ENCODE measurements at places on chromosomes 6 and 20.

- no peak for DNase-seq
These were observed 500.1 kb upstream of the JAG1 start for GRCh38 chr20:11173916-11174315.

DNA sequence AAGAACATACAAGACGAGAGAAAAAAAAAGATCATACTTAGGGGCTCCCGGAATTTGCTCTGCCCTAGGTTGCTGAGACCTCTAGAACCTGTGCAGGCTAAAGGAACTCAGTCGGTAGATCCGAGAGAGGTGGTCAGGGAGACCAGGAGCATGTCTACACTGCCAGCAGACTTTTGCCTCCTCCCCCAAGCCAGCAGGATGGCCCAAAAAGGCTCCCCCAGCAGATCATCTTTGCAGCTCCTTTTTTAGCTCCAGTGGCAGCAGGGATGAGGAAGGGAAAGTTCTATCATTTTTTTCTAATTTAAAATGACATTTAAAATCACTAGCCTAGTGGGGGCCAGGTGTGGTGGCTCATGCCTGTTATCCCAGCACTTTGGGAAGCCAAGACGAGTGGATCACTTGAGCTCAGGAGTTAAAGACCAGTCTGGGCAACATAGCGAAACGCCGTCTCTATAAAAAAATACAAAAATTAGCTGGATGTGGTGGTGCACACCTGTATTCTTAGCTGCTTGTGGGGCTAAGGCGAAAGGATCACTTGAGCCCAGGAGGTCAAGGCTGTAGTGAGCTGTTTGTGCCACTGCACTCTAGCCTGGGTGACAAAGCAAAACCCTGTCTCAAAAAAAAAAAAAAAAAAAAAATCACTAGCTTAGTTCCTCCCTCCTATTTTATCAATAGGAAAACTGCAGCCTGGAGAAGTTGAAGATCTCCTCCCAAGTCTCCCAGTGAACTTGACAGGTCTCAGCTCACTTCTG, 69.3 kb upstream of the MYL9 start:
- DNase-seq = no peak

DNA sequence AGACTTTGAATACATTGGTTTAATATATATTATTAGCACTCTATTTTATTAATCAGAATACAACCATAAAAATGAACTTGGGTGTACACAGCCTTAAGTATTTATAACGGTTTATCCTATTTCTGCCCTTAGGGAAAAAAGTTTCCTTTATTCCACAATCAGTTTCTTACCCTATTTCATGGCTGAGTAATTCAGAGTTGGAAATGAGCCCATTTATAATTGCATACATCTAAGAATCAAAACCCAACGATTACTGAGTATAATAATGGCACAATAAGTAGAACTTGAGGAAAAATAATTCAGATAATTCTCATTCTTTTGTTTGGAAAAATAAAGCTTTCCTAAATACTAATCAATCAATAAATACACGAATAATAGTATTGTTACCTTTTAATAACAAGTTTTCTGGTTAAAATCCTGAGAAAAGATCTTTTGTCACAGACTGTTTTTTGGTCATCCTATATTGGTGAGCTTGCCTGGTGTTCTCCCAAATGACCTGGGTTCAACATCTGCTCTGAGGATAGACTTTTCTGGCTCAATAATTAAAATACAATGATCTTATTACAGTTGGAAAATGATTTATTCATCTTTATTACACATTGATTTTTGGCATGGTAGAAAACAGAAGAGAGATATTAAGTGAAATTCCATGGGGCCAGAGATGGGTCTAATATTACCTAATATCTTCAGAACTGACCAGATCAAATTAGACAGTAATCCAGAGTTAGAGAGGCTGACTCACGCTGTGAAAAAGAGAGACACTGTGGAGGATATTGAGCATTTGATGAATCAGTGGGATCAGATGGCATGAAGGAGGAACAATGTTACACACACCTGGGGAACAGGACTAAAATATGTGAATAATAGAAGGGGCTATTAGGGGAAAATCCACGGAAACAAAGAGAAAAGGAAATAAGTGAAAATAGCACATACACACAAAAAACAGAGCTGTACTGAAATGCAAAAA, 162.1 kb upstream of the TBX18 start:
- no peak for DNase-seq

GRCh38 chr6:137728386-137729349, 138.4 kb upstream of the TNFAIP3 start:
- no peak for DNase-seq

DNA sequence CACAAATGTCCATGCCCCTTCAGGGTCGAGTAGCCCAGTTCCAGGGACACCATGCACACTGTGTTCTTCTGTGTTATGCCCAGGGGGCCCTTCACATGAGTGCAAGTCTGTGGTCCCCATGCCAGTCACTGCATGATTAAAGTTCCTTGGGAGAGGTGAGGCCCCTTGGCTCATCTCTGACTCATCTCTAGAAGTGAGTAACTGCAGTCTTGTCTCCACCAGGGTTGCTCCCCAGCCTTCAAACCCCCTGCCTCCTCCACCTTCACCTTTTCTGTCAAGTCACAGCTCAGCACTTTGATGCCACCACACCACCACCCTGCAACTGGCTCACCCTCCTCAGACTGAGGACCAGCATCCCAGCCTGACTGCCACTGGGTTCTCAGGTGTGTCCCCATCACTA, 161.7 kb downstream of the UNC5CL start:
- DNase-seq = no peak

- DNase-seq = no peak
These were observed 172.6 kb downstream of the BMP2 start for GRCh38 chr20:6940048-6940447.

DNA sequence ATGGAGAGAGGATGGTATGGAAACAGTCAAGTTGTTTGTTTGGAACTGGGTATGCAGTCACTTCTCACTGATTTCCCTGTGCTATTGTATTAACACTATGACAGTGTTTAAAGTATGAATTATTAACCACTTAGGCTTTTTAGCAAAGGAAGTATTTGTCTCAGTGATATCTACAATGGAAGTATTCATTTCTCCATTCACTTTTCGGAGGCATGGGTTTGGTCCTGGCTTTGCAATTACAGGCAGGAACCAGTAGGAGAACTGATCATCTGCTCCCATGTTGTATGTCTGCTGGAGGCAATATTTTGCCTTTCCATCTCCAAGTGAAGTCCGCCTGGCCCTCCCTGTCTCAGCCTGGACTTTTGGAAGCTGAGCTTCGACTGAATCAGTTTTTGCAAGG, 30.6 kb upstream of the EXOC2 start:
- DNase-seq = no peak

DNA sequence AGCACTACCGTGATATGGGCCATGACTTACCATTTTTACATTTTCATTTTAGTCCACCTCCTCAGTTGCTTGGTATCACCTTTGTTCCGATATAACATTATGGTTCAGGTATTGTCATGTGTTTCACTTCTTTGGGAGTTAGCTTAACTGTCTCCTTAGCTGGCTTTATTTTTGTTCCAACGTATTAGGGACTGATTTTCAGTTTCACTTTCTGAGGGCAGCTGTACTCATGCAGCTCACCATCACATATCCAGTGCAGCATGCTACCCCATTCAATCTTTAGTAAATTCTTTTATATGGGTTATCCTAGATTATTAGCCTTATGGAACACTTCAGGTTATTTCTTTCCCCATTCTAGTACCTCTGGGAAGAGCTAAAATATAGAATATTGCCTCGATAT, 362.2 kb upstream of the IRAK1BP1 start:
- no peak for DNase-seq

DNA sequence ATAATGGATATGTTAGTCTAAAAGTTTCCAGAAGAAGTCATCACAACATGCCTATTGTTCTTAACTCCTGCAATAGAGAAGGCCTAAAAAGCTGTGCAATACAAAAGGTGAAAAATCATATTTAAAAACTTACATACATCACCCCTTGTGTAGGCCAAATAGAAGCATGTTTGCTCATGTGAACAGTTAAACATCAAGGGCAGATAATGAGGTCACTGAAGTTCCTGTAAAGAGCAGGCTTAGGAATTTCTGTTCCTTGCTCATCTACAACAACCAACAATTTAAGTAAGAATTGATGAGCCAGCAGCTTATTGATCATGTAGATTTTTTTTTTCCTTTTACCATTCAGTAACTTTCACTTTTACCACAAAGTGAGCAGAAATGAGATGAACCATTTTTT, 7.5 kb upstream of the NUP153 start:
- no peak for DNase-seq

DNA sequence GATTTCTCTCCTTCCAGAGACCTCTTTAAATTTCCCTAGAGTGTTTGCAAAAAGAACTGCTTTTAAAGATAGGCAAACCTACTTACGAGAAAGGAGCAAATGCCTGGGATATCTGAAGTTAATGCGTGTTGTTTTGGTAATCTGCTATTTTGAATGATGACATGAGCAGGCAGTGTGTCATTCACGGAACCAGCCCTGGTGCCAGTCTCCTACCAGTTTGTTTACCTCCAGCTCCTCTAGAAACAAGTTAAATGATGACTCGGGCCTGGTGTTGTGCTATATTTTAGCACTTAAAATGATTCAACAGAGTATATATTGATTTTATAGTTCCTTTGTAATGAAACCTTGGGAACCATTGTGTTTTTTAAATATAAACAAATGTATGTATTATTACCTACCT, 41.1 kb upstream of the MAP3K4 start:
- DNase-seq = no peak

DNA sequence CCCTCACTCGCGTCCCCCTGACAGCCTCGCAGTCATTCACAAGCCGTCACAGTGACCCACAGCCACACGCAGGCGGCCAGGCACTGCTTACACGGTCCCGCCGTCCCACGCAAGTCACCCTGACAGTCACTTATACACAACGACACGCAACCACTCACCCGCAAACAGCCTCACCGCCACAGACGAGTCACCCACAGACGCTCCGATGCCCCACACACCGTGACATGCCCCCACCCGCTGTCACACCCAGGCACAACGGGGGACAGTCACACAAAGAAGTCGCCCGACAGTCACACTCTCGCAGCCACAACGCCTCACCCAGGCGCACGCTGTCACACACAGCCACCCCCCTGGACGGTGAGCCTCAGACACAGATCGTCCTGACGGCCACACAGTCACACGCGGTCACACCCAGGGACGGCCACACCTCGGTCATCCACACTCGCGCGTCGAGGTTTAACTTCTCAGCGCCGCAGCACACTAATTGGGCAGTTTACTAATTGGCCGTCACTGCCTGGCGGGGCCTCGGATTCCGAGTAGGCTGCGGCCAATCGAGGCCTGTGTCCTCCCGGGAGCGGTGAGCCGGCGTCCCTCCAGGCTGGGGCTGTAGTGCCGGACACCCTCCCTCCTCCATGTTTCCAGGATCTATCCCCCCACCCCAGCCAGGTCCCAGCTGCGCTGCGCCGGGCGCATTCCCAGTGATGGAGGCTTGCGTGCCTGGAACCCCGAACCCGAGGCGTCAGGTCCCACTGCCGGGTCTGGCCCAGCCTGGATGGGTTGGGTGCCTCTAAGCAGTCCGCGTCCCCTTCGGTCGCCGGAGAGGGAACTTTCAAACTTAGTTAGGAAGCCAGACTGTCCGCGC, 790 bp downstream of the TOX2 start:
- DNase-seq = no peak

- DNase-seq = no peak
These were observed 54.8 kb upstream of the BMP6 start for GRCh38 chr6:7671076-7671475.

- DNase-seq = no peak
These were observed 46.4 kb downstream of the HEBP2 start for GRCh38 chr6:138450445-138450844.

- no peak for DNase-seq
These were observed 27.8 kb downstream of the HDDC2 start for GRCh38 chr6:125273965-125274364.

DNA sequence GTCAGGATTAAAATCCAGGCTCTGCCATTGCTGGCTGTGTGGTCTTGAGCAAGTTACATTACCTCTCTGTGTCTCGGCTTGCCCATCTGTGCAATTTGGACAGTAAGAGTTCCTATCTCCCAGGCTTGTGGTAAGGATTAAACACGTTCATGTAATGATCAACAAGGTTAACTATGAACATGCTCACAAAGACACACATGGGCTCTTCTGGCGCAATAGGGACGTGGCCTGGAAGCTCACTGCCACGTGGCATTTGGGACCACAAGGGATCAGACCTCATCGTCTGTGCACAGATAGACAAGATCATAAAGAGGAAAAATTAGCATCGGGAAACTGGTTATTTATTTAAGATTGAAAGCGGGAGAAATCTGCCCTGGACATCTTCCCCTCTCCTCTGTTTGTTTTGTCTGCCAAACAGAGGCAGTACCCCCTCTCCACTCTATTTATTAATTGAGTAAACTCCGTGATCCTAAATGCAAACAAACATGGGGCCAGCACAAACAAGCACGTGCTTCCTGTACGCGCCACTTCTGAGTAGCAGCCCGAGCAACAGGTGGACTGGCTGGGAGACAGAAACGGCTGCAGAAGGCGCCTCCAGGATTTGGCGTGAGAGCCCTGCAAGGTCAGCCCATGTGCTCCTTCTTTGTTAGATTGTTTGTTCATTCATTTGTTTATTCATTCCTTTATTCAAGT, 95.0 kb downstream of the CDH26 start:
- DNase-seq = no peak

GRCh38 chr20:44021186-44021585, 106.5 kb downstream of the TOX2 start:
- DNase-seq = no peak

- no peak for DNase-seq
These were observed 462.5 kb upstream of the AGPAT4 start for GRCh38 chr6:161736326-161736725.

- no peak for DNase-seq
These were observed 18.0 kb upstream of the SLCO4A1 start for GRCh38 chr20:62624325-62624690.

GRCh38 chr6:47674673-47675072, 23.7 kb upstream of the ADGRF4 start:
- DNase-seq = no peak

DNA sequence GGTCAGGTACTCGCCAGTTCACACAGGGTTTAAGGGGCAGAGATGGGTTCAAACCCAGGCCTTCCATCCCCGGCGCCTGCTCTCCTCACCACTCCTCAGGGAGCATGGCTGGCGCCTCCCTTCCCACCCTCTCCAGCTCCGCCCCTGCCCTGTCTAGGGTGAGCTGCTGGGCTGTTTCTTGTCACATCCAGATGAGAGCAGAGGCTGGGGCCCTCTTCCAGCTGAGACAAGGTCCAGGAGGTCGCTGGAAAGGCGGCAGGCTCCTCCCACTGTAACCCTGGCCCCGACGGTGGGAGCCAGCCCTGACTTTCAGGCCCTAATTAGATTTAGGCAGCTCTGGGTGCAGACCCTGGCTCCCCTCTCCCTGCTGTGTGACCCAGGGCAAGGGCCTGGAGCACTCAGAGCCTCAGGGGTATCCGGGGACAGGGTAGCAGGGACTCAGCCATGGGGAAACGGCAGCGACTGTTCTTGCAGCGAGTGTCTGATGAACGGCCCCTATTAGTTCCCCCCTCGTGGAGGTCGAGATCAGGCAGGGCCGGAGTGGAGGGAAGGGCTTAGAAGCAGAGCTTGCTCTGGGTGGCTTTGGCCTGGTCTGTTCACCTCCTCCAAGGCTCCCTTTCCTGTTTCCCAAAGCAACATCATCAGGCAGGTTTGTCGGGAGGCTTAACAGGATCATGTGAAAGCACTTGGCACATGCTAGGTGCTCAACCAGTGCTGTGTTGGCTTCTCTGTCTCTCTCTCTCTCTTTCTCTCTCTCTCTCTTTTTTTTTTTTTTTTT, 33.4 kb downstream of the SNAI1 start:
- no peak for DNase-seq

GRCh38 chr6:53347921-53348370, 804 bp downstream of the ELOVL5 start:
- no peak for DNase-seq

Measured in stimulated activated CD8-positive, alpha-beta memory T cell treated with anti-CD3 and anti-CD28 coated beads, Interleukin-12 subunit alpha, Interleukin-12 subunit beta, amount 100 ng/mL, for 1 hour (primary cell).